ENCODE measurements at places on chromosomes 3 and 15. TPM values are rescaled to one million over a fixed set of nuclear protein-coding genes. Genes with fewer than 3 reads are reported as not detected.

- peak; percentile 75 for DNase-seq
- no peaks in the 10 kb centered on the region for H3K27me3 ChIP-seq
- H3K4me1 ChIP-seq, result peaks cover 6% of the 10 kb centered on the region
- H3K4me3 ChIP-seq, result no peak overlapping the region
- H3K27ac ChIP-seq, result no peak overlapping the region
Observed at GRCh38 chr3:176953106-176954060, 243.9 kb downstream of the TBL1XR1 start.

GRCh38 chr15:90031231-90031791, 30.2 kb downstream of the ZNF710 start:
- peak; percentile 11 for DNase-seq
- no peak overlapping the region for H3K27ac ChIP-seq
- no peak overlapping the region for H3K4me3 ChIP-seq
- H3K27me3 ChIP-seq, result no peaks in the 10 kb centered on the region
- peaks cover 1% of the 10 kb centered on the region for H3K36me3 ChIP-seq
- peaks cover 17% of the 10 kb centered on the region for H3K4me1 ChIP-seq

DNA sequence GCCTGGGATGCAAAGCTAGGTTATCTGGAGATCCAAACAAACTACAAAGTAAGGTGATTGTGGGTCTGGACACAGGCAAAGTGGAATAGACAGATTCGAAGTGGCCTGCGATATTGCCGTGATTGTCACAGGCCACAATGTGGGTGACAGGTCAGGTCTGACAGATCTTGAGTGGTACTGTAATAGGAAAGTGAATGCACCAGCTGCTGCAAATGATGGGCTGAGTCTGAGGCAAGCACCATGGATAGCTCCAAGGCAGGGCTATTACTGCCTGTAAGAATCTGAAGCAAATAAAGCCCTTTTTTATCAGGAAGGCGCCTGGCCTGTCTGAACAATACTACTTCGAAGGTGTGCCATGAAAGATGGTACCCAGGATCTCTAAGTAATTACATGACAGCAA, 10.0 kb downstream of the ARMC8 start:
- no peaks in the 10 kb centered on the region for H3K4me1 ChIP-seq
- no peak overlapping the region for H3K27ac ChIP-seq
- DNase-seq, result peak; percentile 50
- no peak overlapping the region for H3K4me3 ChIP-seq
- no peaks in the 10 kb centered on the region for H3K27me3 ChIP-seq
- no peaks in the 10 kb centered on the region for H3K36me3 ChIP-seq

The PLSCR2 gene
- polyA plus RNA-seq, result not detected

DNA sequence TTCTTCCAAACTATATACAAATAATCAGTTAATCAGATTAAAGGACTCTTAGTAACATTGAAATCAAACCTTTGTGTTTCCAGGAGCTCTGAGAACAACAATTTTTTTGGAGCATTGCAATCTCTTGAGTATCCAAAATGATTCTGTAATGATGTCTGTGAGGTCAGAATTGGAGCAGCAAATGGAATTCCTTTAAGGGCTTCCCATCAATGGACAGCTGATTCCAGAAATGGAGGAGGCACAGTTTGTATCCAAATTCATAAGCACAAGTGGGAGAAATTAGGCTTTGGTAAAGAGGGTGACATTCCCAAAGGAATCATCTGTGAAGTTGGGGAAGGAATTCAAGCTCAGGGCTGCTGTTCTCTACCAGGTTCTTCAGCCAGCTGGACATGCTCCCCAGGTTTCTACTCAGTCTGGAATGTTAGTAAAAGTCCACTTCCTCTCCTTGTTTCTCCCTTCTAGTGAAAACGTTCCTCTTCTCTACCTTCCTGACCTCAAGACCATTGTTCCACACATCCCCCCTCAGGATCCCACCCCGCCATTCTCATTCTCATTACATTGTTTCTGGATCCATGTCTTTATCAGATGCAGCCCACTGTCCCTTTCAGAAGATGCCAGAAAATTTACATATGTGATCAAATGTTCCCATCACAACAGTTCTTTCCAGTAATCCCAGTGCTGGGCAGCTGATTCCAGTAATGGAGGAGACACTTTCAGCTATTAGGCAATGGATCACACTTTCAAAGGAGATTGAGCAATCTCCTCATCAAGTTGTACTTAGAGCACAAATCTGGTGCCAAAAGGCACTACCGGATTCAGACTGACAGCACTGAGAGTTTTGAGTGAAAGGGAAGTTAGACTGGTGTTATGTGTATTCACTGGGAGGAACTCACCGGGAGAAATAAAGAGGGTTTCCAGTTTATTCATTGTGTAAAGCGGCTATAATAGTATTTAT, 391.3 kb upstream of the TPRG1 start:
- no peak for DNase-seq
- H3K36me3 ChIP-seq, result no peaks in the 10 kb centered on the region
- H3K27ac ChIP-seq, result peak overlapping the region; percentile 13

The TNFAIP8L3 gene
- 0.29 TPM for polyA plus RNA-seq

GRCh38 chr3:174862101-174862500, 3.0 kb downstream of the NAALADL2 start:
- H3K4me3 ChIP-seq, result no peak overlapping the region
- no peaks in the 10 kb centered on the region for H3K27me3 ChIP-seq
- DNase-seq, result no peak
- no peaks in the 10 kb centered on the region for H3K36me3 ChIP-seq

GRCh38 chr15:39530480-39531342, 50.2 kb upstream of the THBS1 start:
- H3K36me3 ChIP-seq, result no peaks in the 10 kb centered on the region
- peaks cover 2% of the 10 kb centered on the region for H3K4me1 ChIP-seq
- peak; percentile 14 for DNase-seq
- H3K4me3 ChIP-seq, result no peak overlapping the region
- no peaks in the 10 kb centered on the region for H3K27me3 ChIP-seq

DNA sequence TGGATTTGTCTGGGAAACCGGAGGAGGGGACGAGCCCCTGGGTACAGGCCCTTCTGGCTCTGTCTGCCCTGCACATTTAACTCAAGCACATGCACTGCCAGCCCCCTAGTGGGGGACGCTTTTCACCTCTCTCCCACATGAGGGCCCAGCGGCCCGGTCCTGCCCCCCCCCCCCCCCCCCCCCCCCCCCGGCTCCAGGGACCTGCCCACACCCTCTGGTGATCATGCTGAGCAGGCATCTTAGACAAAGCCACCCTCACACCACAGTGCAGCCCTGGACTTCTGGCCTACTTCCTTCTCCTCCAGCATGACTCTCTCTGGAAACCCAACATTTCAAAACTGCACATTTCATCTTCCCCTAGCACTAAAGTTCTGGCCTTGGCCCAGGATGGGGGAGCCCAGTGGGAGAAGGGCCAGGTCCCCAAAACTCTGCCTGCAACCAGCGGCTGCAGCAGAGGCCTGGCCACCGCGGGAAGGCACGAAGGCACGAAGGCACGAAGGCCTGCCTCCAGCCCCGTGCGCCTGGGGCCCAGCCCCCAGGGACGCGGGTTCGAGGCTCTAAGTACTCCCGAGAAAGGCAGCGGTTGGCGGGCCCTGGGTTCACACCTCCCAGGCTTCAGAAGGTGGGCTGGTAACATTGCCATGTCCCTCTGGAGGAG, 14.1 kb downstream of the KLF15 start:
- no peaks in the 10 kb centered on the region for H3K4me1 ChIP-seq
- H3K27me3 ChIP-seq, result peaks cover 20% of the 10 kb centered on the region
- no peaks in the 10 kb centered on the region for H3K36me3 ChIP-seq
- H3K4me3 ChIP-seq, result no peak overlapping the region

- H3K27me3 ChIP-seq, result no peaks in the 10 kb centered on the region
- no peaks in the 10 kb centered on the region for H3K4me1 ChIP-seq
- H3K27ac ChIP-seq, result no peak overlapping the region
- no peak overlapping the region for H3K4me3 ChIP-seq
- no peak for DNase-seq
Observed at GRCh38 chr3:18633002-18633401, 207.9 kb upstream of the SATB1 start.

GRCh38 chr3:54358969-54359694, 236.8 kb downstream of the CACNA2D3 start:
- no peak overlapping the region for H3K4me3 ChIP-seq
- no peaks in the 10 kb centered on the region for H3K4me1 ChIP-seq
- H3K36me3 ChIP-seq, result no peaks in the 10 kb centered on the region
- no peak for DNase-seq
- no peak overlapping the region for H3K27ac ChIP-seq

DNA sequence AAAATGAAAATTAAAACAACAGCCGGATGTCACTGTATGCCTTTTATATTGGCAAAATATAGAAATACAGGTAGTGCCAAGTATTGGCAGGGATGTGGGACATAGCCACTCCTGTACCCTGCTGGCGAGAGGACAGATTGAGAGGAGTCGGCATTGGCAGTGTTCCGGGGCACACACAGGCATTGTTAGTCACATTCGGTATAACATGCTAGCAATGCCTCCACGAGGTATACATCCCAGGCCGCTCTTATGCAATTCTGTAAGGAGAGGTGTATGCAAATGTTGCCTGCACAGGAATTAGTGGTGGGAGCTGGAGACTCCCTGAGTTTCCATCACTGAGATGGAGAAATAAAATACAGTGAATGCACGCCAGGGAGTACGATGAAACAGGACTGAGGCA, 99.4 kb upstream of the DLG1 start:
- peaks cover 42% of the 10 kb centered on the region for H3K27me3 ChIP-seq
- no peak for DNase-seq
- peaks cover 4% of the 10 kb centered on the region for H3K4me1 ChIP-seq

The FHIT gene
- not detected for polyA plus RNA-seq

The ADGRG7 gene
- polyA plus RNA-seq, result not detected

GRCh38 chr15:81492331-81492968, 118.4 kb upstream of the TMC3 start:
- no peaks in the 10 kb centered on the region for H3K36me3 ChIP-seq
- H3K27me3 ChIP-seq, result no peaks in the 10 kb centered on the region
- DNase-seq, result peak; percentile 66
- H3K4me1 ChIP-seq, result peaks cover 1% of the 10 kb centered on the region
- no peak overlapping the region for H3K27ac ChIP-seq

- peak; percentile 46 for DNase-seq
- H3K4me3 ChIP-seq, result no peak overlapping the region
- H3K36me3 ChIP-seq, result no peaks in the 10 kb centered on the region
- H3K27ac ChIP-seq, result no peak overlapping the region
- no peaks in the 10 kb centered on the region for H3K27me3 ChIP-seq
- peaks cover 15% of the 10 kb centered on the region for H3K4me1 ChIP-seq
Observed at GRCh38 chr3:171374260-171374659, 85.9 kb downstream of the TNIK start.

DNA sequence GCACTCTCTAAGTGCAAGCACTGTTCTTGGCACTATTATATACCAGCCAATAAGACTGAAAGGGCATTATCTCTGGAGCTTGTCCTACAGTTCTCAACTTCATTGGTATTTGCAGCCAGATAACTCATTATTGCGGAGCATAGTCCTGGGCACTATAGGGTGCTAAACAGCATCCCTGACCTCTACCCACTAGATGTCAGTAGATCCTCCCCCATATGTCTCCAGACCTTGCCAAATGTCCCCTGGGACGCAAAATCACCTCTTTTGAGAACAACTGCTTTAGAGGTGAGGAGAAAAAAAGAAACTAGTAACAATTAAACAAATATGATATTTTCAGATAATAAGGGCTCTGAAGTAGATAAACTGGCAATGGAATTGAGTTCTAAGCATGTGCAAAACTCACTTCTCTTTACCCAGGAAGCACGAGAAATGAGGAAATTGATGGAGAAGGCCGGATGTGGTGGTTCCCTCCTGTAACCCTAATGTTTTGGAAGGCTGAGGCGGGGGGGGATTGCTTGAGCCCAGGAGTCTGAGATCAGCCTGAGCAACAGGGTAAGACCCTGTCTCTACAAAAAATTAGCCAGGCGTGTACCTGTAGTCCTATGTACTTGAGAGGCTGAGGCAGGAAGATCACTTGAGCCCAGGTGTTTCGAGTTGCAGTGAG, 61.4 kb downstream of the FRMD4B start:
- H3K27ac ChIP-seq, result no peak overlapping the region
- no peak for DNase-seq
- no peaks in the 10 kb centered on the region for H3K36me3 ChIP-seq
- H3K27me3 ChIP-seq, result no peaks in the 10 kb centered on the region
- no peaks in the 10 kb centered on the region for H3K4me1 ChIP-seq
- H3K4me3 ChIP-seq, result no peak overlapping the region

DNA sequence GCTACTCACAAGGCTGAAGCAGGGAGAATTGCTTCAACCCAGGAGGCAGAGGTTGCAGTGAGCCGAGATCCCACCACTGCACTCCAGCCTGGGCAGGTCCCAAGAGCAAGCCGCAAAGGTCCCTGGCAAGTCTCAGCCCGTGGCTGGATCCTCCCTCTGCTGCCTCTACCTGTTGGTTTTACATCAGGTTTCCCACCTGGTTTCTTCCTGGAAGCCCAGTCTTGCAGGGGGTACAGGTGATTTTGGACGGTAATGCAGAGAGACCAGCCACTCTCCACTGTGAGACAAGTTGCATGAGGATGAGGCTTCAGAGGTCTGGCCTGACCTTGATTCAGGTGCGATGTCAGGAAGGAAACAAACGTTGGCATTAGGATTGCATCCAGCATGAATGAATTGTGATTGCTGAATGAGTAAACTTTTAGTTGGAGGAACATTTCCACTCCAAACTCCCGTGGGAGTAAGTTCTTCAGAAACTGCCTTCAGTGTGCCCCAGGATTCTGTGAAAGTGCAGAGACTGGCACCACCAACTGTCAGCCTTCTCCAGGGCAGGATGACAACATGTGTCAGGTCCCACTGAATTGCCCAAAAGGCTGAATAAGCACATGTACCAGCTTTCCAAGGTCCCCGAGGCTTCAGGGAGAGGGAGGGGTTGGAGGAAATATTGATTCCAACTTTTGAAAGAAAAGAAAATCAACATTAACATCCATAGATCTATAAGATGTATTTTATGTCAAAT, 189.4 kb downstream of the TJP1 start:
- H3K4me1 ChIP-seq, result no peaks in the 10 kb centered on the region
- no peak overlapping the region for H3K27ac ChIP-seq
- DNase-seq, result no peak
- H3K36me3 ChIP-seq, result no peaks in the 10 kb centered on the region

DNA sequence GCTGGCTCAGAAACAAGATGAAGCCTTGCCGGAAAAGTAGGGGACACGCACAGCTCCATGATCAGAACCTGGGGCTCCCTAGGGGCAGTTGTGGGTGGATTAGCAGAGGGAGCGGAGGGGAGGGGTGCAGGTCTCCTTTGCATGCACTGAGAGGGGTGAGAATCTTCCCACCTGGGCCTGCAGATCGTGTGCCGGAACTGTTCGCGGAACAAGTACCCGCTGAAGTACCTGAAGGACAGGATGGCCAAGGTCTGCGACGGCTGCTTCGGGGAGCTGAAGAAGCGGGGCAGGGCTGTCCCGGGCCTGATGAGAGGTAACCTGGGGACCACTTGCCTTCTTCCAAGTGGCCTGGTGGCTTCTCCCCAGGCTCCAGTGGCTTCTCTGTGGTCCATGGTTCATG, 24.5 kb upstream of the NR2C2 start:
- no peak for DNase-seq
- H3K4me3 ChIP-seq, result no peak overlapping the region
- peaks cover 2% of the 10 kb centered on the region for H3K4me1 ChIP-seq
- peaks cover 11% of the 10 kb centered on the region for H3K27me3 ChIP-seq
- no peaks in the 10 kb centered on the region for H3K36me3 ChIP-seq

GRCh38 chr15:31260646-31261265, 65.9 kb upstream of the KLF13 start:
- H3K36me3 ChIP-seq, result no peaks in the 10 kb centered on the region
- no peaks in the 10 kb centered on the region for H3K4me1 ChIP-seq
- H3K27ac ChIP-seq, result no peak overlapping the region
- H3K4me3 ChIP-seq, result no peak overlapping the region

- no peaks in the 10 kb centered on the region for H3K27me3 ChIP-seq
- no peaks in the 10 kb centered on the region for H3K36me3 ChIP-seq
- H3K4me3 ChIP-seq, result no peak overlapping the region
- H3K4me1 ChIP-seq, result no peaks in the 10 kb centered on the region
Observed at GRCh38 chr15:38499651-38500050, 45.7 kb downstream of the FAM98B start.

Measured in IMR-90 (cell line).